ENCODE measurements at places on chromosomes 7 and 10.
A peak's percentile ranks its signal among the peaks of the same experiment; 100 is the strongest.

GRCh38 chr7:137825489-137825888, 21.3 kb downstream of the DGKI start:
- DNase-seq, result no peak

GRCh38 chr10:23613900-23614299, 175.0 kb downstream of the OTUD1 start:
- DNase-seq, result no peak

DNA sequence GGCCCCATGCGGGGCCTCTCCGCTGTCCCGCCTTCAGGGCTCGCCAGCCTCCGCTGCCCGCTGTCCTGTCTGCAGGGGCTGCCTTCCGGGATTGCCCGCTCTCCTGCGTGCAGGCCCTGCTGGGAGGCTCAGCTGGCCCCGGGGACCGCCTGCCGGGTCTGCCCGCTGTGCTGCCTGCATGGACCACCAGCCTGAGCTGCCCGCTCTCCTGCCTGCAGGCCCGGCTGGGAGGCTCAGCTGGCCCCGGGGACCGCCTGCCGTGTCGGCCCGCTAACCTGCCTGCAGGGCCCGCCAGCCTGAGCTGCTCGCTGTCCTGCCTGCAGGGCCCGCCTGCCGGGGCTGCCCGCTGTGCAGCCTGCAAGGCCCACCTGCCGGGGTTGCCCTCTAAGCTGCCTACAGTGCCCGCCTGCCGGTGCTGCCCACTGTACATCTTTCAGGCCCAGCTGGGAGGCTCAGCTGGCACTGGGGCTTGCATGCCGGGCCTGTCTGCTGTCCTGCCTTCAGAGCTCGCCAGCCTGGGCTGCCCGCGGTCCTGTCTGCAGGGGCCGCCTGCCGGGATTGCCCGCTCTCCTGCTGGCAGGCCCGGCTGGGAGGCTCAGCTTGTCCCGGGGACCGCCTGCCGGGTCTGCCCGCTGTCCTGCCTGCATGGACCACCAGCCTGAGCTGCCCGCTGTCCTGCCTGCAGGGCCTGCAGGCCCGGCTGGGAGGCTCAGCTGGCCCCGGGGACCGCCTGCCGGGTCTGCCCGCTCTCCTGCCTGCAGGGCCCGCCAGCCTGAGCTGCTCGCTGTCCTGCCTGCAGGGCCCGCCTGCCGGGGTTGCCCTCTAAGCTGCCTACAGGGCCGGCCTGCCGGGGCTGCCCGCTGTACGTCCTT, 165.1 kb downstream of the GLRX3 start:
- no peak for DNase-seq

- DNase-seq, result no peak
These were observed 407.9 kb upstream of the SHH start for GRCh38 chr7:156220078-156220605.

- no peak for DNase-seq
These were observed 30.8 kb upstream of the VSIR start for GRCh38 chr10:71804077-71804476.

GRCh38 chr10:58477122-58477521, 35.5 kb upstream of the BICC1 start:
- DNase-seq, result peak; percentile 34

- DNase-seq, result no peak
These were observed 309.2 kb downstream of the GPR158 start for GRCh38 chr10:25483999-25484398.

DNA sequence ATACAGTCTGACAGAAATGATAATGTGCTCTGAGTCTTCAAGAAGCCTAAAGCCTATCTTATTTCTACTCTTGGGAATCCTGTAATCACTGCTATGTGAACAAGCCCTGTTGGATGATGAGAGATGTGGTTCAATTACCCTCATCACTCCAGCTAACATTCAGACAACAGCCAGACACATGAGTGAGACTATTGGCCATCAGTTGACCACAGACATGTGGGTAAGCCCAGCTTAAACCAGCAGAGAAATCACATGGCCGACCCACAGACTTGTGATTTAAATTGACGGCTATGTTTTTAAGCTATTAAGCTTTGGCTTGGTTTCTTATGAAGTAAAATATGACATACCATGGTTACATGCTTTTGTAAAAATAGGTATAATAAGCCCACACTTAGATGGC, 2.6 kb downstream of the MBL2 start:
- DNase-seq, result no peak

DNA sequence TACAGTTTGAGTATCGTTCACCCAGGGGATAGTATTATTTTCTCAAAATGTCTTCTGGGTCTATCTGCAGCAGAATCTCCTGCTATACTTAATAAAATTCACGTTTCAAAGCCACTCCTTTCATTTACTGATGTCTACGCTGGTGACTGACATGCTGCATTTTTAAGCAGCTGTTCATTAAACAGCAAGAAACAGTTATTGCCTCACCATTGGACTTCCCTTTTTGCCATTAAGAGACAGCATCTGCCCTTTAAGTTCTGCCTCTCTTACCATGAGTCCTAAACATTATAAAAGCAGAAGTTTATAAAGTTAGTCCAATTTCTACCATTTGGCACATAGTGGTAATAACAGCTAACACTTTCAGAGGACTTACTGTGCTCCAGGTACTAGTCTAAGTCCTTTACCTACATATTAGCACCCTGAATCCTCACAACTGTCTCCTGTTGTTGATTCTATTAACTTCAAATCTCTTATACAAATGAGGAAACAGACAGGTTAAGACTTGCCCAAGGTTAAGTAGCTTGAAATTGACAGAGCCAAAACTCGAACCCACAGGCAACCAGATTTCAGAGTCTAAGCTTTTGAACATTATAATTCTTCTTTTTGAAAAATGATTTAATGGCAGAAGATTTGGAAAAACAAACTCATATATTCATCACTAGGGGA, 169.5 kb downstream of the SNX13 start:
- DNase-seq, result no peak

GRCh38 chr10:30017556-30017955, 41.8 kb downstream of the JCAD start:
- no peak for DNase-seq
